ENCODE measurements at places on chromosomes 3 and 15. TPM values are rescaled to one million over a fixed set of nuclear protein-coding genes. Genes with fewer than 3 reads are reported as not detected.

The SCN10A gene
- total RNA-seq, result not detected

The CHRM5 gene
- total RNA-seq, result 0.48 TPM

The PLIN1 gene
- total RNA-seq, result 3.6 TPM

The ACTR8 gene
- total RNA-seq, result 32.4 TPM

GRCh38 chr3:140432229-140432669 is 245.6 kb upstream of the TRIM42 start:
- DNase-seq, result no peak

- no peak for DNase-seq
These were observed 67.5 kb upstream of the PRR23C start for GRCh38 chr3:139112230-139112558.

DNA sequence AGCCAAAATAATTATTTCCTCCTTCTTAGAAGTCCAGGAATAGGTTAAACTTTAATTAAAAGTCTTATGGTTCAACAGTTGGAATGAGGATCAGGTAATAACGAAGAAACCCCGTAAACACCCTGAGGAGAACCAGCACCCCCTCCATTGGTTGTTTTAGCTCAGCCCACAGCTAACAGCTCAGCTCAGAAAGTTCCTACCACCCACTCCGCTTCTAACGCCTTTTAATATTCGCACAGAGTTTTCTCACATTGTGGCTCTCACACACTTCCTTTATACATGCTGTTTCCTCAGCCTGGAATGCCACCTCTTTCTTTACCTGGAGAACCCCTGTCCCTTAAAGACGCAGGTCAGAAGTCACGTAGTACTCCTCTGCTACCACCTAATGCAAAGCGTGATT is 17.0 kb downstream of the CX3CR1 start:
- DNase-seq, result no peak

DNA sequence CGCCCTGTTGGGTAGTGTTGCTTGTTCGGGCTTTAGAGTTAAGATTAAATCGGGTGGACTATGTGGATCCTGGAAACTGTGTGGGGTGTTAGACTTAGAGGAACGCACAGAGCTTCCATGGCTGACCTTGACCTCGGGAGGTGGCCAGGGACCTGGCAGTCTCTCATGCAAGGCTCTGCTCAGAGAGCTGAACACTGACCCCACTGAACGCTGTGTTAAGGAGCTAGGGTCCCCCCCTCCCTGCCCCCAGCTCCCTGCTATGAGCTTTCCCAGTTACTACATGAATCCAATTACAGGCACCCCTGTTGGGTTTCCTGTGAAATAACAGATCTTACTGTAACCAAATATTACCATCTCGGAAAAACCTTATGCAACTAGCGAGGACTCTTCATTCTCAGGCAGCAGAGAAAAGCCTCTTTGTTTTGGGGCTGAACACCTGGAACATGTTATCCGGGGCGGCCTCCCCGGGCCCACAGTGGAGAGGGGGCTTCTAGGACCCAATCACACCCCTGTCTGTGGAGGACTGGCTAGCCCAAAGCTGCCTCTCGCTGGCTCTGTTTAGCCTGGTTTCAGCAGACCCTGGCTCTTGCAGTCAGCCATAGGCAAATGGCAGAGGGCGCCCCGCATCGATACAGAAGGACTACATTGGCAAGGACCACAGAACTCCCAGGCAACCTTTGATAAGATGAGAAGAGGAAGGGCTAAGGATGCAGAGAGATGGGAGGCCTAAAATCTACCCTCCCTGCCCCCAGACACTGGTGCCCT is 25.8 kb upstream of the ALDH1A3 start:
- no peak for DNase-seq

DNA sequence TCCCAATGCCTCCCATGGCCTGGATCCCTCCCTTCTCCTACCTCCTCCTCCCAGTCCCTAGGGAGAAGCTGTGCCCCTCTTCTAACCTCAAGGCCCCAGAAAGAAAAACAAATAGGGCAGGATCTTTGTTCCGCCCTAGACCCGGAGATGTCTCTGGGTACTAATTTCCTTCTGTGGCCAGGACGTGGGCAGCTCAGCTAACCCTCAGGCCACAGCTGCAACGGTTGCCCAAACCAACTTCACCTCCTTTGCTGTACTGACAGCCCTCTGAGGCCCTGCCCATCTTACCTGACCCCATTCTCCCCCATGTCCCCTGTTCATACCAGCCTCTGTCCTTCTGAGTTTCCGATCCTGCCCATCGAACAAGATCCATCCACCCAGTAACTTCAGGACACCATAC is 70.7 kb downstream of the SRGAP3 start:
- DNase-seq, result no peak

DNA sequence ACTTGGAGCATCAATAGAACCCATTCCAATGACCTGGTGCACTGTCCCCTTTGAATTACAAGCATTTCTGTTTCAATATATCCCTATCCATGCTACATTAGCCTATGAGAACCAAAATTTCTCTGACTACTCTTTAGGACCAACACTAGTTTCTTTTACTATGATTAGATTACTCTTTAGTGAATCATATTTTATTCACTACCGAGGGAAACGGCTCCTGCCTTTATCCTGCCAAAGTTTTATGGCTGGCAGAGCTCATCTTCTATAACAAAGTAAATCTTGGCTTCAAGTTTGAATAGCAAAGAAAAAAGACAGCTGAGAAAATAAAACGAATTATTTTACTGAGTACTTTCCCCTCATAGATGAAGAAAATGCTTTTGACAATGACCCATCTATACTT is 120.9 kb downstream of the SLC9A9 start:
- DNase-seq, result no peak

GRCh38 chr3:55893045-55893664 is 406.0 kb upstream of the WNT5A start:
- DNase-seq, result no peak

- no peak for DNase-seq
These were observed 1407.1 kb downstream of the SI start for GRCh38 chr3:163671201-163671600.

DNA sequence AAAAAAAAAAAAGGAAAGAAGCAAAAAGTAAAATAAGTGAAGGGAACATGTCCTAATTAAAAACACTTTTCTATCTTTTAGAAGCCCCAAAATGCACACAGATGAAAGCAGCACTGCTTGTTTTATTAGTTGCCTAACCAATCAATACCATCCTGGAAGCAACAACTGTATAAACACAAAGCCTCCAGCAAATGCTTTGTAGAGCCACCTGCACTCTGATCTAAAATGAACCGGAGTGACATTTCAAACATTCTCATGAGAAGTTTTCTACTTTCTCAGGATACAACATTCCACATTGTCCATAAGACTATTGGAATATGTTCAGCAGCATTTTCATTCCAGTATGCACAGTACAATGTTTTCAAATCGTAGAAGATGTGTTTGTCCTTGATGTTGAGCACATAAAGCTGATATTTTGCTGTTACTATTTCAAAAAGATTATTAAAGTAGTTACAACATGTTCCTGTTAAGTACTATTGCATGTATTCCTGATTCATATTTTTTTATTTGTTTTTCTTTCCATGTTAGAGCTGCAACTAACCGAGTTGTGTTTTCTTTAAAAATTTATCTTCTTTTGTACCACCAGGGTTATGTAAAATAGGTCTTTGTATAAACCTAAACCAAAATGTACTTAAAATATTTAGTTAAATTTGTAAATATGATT is 50.3 kb upstream of the PLSCR5 start:
- DNase-seq, result no peak
